Memory B cell (primary cell): ENCODE measurements at places on chromosomes 1 and 21.

DNA sequence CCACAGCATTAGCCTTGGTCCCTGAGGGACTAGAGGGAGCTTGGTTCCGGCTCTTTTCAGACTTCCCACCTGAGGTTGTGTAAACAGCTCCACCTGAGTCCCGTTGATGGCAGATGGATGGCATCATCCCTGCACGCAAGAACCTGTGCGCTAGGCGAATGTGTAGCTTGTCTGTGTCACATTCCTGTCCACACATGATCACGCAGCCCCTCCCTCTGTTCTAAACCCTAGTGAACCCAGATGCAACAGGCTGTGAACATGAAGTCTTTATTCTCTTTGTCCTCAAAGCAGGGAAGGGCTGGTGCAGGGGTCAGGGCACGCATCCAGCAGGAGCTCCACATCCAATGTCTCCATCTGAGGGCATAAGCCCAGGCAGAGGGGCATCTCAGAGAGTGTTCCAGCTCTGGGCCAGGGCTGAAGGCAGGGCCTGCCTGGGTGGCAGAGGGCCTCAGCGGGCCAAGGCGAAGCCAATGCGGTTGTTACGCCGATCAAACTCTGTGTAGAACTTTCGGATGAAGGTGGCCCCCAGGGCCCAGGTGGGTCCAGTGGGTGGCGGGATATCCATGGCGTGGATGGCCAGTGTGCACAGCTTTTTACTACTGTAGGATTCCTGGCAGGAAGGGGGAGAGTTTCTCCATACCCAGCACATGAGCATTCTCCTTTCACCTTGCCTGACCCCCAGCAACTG is 2.9 kb upstream of the ETNK2 start:
- no peak for DNase-seq

GRCh38 chr1:165376041-165376810 is 19.7 kb upstream of the LMX1A start:
- no peak for DNase-seq

DNA sequence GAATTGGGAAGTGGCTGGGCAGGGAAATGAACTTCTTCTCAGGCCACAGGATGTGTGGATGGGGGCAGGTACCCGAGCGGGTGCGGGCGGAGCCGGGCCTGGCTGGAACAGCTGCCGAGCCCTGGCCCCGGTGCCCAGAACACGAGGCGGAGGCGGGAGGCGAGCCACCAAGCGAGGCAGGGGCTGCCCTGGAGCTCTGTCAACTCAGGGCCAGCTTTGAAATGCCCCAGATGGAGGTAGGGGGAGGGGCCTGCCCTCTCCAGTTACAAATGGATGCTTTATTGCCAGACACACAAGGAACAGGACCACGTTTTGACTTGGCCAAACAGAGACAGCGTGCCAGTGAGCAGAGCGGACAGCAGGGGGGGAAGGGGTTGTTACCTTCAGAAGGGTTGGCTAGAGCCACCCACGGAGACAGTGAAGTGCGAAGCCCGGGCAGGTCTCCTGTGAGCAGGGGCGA is 240.4 kb downstream of the SDCCAG8 start:
- DNase-seq = no peak

GRCh38 chr1:42979896-42980800 is 21.5 kb upstream of the SLC2A1 start:
- no peak for DNase-seq

- DNase-seq = no peak
Observed at GRCh38 chr1:224744521-224744920, 128.4 kb downstream of the CNIH3 start.

DNA sequence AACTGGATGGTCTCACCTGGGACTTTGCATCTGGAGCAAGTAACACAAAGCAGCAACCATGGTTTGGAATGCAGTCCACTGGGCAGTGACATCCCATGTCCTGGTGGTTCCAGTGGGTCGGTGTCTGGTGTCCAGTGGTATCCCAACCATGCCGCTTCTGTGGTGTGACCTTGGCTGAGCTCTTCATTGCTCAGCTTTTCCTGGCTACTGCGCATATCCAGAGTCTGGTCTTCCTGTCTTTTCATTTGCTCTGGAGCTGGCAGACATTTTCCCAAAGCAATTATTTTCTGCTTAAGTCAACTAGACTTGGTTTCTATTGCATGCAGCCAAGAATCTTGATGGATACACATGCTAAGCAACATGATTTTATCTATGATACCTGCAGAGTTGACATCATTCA is 28.4 kb upstream of the CD2 start:
- DNase-seq = no peak
